ENCODE measurements at places on chromosomes 3 and 15.

GRCh38 chr15:66819084-66819483 lies 117.0 kb downstream of the SMAD6 start:
- no peak for DNase-seq

DNA sequence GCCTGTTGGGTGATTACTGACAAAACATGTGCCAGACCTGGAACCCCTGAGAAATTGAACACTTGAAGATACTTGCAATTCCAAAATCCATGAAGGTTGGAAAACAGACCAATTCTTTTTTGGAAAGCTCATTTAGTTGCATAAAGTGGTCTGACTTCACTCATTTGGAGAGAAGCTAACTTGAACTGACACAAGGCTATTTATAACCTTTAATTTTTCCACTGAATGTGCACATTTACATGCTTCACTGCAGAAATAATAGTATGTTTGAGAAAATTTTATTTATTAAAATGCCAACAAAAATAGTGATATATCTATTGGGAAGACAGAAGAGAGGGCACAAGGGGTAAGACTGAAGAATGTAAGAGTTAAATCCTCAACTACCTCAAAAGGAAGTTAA lies 92.1 kb downstream of the MOBP start:
- DNase-seq, result no peak

- no peak for DNase-seq
These were observed 20.1 kb downstream of the SLC12A8 start for GRCh38 chr3:125192190-125193035.

- DNase-seq, result no peak
These were observed 35.7 kb downstream of the ATG7 start for GRCh38 chr3:11307830-11308432.

GRCh38 chr3:106839576-106840280 lies 537.5 kb upstream of the CCDC54 start:
- DNase-seq, result no peak

GRCh38 chr3:178434206-178434805 lies 101.9 kb upstream of the KCNMB2 start:
- peak; percentile 27 for DNase-seq

DNA sequence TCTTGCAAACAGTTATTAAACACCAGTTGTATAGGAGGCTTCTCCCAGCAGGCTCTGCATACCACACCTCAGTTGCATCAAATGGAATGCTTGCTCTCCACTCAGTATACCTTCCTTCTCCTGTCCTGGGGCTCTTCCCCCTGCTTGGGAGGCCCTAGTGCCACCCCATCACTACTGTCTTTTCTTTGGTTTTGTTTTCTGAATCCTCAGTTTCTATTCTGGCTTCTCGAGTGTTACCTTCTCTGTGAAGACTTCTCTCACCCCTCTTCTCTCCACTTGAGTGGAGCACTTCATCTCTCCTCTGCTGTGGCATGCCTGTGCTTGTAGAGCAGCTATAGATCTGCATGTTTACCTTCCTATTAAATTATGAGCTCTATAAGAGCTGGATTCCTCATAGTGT lies 75.7 kb upstream of the TPRG1 start:
- DNase-seq, result no peak

DNA sequence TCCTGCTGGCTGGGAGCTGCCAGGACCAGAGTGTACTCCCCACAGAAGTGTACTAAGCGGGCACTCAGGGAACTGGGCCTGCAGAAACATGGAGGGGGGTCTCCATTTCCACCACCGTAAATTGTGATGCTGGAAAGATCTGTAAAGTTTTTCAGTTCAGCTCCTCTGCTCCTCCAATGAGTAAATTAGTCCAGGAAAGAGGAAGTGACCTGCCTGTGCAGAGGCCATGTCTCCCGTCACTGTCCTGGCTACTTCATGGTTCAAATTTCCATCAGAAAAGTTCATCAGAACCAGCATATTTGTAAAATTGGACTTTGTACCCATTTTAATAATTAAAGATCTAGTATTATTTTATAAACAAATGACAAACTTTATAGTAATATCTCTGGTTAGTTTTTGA lies 226.7 kb upstream of the THBS1 start:
- DNase-seq, result no peak

DNA sequence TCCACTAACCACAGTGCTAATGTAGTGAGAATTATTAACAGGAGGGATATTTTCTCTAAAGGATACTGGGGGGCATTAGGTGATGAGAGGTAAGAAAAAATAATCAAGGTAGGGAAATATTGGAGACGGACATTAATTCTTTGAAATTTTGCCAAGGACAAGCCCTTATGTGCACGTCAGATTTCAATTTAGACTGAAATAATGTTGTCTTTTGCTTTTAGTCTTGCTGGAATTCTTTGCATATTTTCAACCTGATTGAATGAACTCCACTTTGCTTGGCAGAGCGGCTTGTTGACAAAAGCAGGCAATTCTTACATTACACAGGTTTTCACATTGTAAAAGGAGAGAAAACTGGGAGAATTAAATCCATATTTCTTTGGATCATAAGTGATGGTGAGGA lies 25.0 kb upstream of the C3orf52 start:
- DNase-seq, result no peak

DNA sequence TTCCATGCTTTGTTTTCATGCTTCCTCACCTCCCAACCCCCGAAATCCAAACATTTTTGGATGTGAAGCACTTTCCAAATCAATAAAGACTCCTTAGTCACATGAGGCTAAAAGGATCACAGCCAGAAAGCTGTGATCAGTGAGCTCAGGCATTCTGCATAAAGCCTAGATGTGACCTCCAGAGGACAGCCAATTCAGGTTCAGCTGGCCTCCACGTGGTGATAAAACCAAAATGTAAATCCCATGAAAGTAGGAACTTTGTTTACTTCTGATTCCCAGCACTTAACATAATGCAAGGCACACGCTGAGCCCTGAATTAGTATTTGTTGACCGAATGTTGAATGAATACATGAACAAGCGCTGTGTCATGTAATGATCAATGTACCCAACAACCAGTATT lies 249.5 kb upstream of the EOMES start:
- DNase-seq, result no peak

- no peak for DNase-seq
These were observed 4.4 kb upstream of the SCN5A start for GRCh38 chr3:38653685-38654537.

GRCh38 chr3:38167591-38167990 lies 2.3 kb downstream of the OXSR1 start:
- DNase-seq, result no peak

- DNase-seq, result no peak
These were observed 156.4 kb upstream of the CBLB start for GRCh38 chr3:106025151-106025722.

DNA sequence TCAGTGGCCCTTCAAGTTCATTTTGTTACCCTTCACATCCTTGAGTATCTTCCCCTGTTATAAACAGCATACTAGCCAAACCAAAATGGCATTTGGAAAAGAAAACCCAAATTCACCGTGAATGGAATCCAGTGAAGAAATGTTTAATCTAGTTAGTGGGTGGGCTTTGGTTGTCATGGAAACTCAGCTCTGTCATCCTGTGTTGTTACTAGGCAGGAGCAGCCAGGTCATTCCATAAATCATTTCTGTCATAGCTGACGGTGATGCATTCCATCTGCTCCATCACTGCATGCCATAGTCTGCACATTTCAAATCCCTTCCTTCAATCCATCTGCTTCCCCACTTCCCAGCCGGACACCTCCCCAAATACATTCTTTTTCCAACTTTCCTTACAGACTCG lies 140.4 kb upstream of the CGNL1 start:
- peak; percentile 73 for DNase-seq

GRCh38 chr3:125186261-125186787 lies 26.2 kb downstream of the SLC12A8 start:
- DNase-seq, result no peak

GRCh38 chr3:13932578-13933295 lies 52.9 kb upstream of the WNT7A start:
- peak; percentile 14 for DNase-seq
